ENCODE measurements at places on chromosomes 12 and 14. TPM values are rescaled to one million over a fixed set of nuclear protein-coding genes. Genes with fewer than 3 reads are reported as not detected.

Gene CDCA3
- total RNA-seq = 36.1 TPM

Gene SRRM4
- total RNA-seq = 2.4 TPM

Gene BCL7A
- total RNA-seq = 43.7 TPM

Gene B4GALNT1
- total RNA-seq = 1.1 TPM

DNA sequence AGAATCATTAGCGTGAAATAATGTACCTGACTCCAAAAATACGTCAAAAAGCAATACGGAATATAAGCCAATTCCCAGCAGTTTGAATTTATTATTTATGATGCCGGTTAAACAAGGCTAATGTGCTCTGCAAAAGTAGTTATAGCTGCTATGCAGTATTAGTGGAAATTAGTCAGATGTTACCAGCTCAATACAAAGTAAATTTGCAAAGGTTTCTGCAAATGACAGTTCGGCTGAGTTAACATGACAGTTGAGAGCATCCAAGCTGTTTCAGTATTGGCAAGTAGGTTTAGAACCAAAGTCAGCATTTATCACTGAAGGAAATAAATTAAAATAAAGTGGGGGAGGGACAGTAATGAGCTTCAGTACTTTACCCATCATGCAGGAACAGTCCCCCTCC lies 1665.8 kb upstream of the FLRT2 start:
- DNase-seq = no peak
- H3K36me3 ChIP-seq = no peaks in the 10 kb centered on the region
- no peak overlapping the region for H3K4me3 ChIP-seq
- H3K27ac ChIP-seq = no peak overlapping the region
- H3K4me1 ChIP-seq = peaks cover 11% of the 10 kb centered on the region

GRCh38 chr12:51326698-51327439 lies 2.9 kb upstream of the BIN2 start:
- H3K4me1 ChIP-seq = peaks cover 5% of the 10 kb centered on the region
- H3K27ac ChIP-seq = peak overlapping the region; percentile 34
- no peak overlapping the region for H3K4me3 ChIP-seq
- no peak for DNase-seq
- no peaks in the 10 kb centered on the region for H3K36me3 ChIP-seq
- no peaks in the 10 kb centered on the region for H3K27me3 ChIP-seq

DNA sequence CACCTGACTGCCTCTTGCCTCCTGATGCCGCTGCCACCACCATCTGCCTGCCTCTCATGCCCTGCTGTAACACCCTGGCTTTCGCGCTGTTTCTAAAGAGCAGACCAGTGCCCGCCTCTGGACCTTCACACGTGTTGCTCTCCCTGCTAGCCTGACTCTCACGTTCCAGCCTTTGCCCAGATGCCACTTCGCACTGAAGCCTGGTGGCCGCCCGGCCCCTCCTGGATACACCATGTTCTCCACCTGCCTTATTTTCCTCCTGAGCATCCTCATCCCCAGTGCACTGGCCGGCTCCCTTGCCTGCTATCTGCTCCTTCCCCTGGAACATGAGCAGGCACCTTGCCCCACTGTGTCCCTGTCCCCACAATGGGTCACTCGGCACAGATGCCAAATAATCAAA lies 146.5 kb downstream of the PIWIL1 start:
- no peak overlapping the region for H3K4me3 ChIP-seq
- peaks cover 4% of the 10 kb centered on the region for H3K27me3 ChIP-seq
- H3K27ac ChIP-seq = no peak overlapping the region
- H3K36me3 ChIP-seq = no peaks in the 10 kb centered on the region
- H3K4me1 ChIP-seq = no peaks in the 10 kb centered on the region

- no peak overlapping the region for H3K4me3 ChIP-seq
- no peaks in the 10 kb centered on the region for H3K27me3 ChIP-seq
- DNase-seq = no peak
- no peak overlapping the region for H3K27ac ChIP-seq
- H3K36me3 ChIP-seq = no peaks in the 10 kb centered on the region
Observed at GRCh38 chr12:14827043-14827442, 13.1 kb upstream of the SMCO3 start.

DNA sequence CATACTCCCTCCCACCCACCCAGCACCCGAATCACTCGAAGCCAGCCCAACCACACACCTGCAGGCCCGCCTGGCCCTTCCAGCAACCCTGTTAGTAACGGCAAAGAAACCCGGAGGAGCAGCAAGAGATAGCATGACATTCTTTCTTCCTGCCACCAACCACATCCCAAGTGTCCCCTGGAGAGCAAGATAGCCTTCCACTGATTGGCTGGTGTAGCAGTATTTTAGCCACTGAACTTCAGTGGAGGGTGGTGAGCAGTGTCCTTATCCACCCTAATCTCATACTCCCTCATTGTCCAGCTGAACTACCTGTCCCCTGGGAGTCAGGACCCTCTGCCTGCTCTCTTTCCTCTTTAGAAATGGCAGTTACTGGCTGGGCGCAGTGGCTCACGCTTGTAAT lies 769 bp upstream of the SLC39A5 start:
- no peak for DNase-seq
- peaks cover 4% of the 10 kb centered on the region for H3K36me3 ChIP-seq
- no peak overlapping the region for H3K4me3 ChIP-seq
- no peaks in the 10 kb centered on the region for H3K27me3 ChIP-seq
- H3K4me1 ChIP-seq = peaks cover 34% of the 10 kb centered on the region
- H3K27ac ChIP-seq = peak overlapping the region; percentile 74

DNA sequence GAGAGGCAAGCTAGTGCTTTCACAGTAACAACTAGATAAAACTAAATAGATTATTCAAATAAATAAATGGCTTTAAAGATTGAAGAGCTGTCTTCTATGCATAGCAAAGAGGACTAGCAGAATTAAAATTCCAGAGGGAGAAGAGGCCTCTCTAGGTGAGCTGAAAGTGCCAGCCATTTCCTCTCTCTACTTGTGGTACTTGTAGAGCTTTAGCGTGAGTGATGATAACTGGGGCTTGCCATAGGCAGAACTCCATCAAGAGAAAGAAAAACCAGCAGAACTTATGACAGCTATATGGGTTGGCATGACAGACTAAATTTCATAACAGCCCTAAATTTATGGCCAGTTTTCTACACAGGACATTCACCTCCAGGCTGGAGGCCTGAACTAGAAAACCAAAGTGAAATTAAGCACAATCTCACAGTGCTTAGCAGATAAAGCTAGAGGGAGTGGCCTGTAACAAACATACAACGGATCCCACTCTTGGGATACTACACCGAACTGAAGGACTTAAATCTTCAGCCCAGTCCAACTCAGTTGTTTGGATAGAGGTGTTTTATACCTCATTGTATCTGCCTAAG lies 11.0 kb downstream of the SPTLC2 start:
- no peak overlapping the region for H3K4me3 ChIP-seq
- peaks cover 4% of the 10 kb centered on the region for H3K36me3 ChIP-seq
- peak overlapping the region; percentile 56 for H3K27ac ChIP-seq
- DNase-seq = no peak

- no peak for DNase-seq
- no peak overlapping the region for H3K4me3 ChIP-seq
- peaks cover 26% of the 10 kb centered on the region for H3K27me3 ChIP-seq
- H3K36me3 ChIP-seq = peaks cover 1% of the 10 kb centered on the region
- H3K4me1 ChIP-seq = peaks cover 13% of the 10 kb centered on the region
- H3K27ac ChIP-seq = no peak overlapping the region
Observed at GRCh38 chr12:13386323-13387039, 190.0 kb downstream of the EMP1 start.

DNA sequence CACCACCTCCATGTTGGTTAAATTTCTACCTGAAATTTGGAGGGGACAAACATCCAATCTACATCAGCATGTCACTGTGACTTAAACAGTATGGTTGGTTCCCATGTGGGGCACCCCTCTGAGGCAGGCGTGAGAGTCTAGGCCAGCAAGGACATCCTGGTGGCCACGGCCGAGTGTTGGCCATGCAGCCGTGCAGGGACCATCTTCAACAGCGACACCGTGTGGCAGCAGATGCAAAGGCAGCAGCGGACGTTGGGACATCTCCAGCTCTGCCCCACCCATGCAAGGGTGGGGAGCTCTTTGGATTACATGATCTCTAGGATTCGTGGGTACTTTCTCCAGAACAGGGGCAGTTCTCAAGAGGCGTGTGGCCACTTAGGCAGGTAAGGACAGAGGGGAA lies 49.8 kb downstream of the NOC4L start:
- peaks cover 2% of the 10 kb centered on the region for H3K4me1 ChIP-seq
- DNase-seq = no peak
- peaks cover 55% of the 10 kb centered on the region for H3K27me3 ChIP-seq
- H3K27ac ChIP-seq = no peak overlapping the region
- no peak overlapping the region for H3K4me3 ChIP-seq

Measured in progenitor cell of endocrine pancreas (in vitro differentiated cells).